ENCODE measurements at places on chromosomes 11 and 22.
A peak's percentile ranks its signal among the peaks of the same experiment; 100 is the strongest.

DNA sequence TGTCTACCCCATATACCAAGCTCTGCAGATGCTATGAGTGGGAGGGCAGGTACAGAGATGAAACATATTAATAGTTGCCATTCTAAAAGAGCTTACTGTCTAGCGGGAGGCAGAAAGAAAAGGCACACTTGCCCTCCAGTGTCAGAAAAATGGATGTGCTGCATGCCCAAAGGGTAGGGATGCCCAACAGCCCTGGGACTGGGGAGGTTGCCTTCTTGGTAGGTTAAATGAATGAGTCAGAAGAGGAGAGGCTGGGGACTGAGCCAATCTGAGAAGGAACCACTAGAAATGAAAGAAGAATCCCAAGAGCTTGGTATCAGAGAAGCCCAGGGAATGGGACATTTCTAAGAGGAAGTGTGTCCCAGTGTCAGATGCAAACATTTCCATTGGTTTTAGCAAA lies 1.2 kb downstream of the BIRC3 start:
- no peak for DNase-seq

GRCh38 chr11:75767228-75767572 lies 1.4 kb upstream of the DGAT2 start:
- DNase-seq = no peak

DNA sequence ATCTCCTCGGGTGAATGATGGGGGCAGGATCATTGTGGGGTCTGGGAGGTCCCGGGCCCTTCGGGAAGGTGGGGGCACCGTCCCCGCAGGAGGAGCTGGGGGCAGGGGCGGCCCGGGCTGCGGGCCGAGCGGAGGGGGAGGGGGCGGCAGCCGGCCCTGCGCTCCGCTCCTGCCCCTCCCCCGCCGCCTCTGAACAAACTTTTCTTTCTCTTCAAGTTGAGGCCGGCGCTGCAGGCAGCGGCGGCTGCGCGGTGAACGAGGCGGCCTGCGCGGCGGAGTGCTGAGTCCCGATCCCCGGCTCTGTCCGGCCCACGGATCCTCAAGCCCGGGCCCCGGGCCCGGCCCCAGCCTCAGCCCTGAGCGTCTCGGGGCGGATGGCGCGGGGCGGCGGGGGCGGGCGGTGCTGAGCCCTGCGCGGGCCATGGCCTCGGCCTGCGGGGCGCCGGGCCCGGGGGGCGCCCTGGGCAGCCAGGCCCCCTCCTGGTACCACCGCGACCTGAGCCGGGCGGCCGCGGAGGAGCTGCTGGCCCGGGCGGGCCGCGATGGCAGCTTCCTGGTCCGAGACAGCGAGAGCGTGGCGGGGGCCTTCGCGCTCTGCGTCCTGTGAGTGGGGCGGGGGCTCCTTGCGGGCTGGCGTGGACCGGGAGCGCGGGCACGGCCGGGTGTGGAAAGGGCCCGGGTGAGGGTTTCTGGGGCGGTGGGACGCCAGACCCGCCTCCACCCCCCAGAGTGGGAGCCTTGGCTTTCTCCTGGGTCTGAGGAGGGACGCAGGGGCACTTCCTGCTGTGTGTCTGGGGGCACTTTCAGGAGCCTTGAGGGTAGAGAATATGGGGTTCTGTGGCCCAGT lies at the start of gene INPPL1:
INPPL1 (plus strand) TSS at position 204 of the 847 bp plus-strand sequence; CDS start at position 422, 218 bp downstream.
- DNase-seq = peak; percentile 91

- no peak for DNase-seq
Measured at GRCh38 chr11:130037058-130037457, 32.6 kb upstream of the APLP2 start.

- no peak for DNase-seq
Measured at GRCh38 chr11:30801357-30801756, 215.2 kb upstream of the MPPED2 start.

DNA sequence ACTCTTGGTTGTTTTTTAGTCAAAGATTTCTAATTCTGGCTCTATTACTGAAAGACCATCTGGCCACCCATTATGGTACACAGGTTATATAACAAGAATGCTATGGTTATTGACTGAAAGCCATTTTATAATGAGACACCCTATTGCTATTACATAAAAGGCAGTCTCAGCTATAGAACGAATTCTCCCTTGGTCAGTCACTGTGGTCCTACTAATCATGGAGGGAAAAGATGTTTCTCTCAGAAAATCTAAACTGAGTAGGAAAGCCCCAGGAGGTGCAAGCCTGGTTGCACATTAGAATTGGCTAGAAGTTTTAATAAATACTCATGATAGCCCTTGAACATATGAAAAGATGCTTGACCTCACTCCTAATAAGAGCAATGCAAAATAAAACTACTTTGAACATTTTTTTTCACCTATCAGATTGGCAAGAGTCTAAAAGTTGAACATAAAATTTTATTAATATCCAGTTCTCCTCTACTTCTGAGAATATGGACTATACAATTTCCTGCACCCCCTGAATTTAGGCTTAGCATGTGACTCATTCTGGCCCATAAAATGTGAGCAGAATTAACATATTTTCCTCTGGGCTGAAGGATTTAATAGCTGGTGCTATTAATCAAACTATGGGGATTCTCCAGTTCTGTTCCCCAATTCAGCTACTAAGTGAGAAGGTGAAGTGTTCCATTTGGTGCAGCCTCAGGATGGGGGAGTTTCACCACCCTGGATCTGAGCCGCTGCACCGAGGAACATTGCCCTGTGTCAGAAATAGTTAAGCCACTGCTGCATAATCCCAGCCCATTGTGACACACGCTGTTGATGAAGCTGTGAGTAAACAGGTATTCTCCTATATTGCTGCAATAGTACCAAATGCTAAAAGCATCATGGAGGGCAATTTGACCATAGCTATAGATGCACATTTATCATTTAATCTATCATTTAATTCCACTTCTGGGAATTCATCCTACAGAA lies 11.5 kb upstream of the CRKL start:
- no peak for DNase-seq

DNA sequence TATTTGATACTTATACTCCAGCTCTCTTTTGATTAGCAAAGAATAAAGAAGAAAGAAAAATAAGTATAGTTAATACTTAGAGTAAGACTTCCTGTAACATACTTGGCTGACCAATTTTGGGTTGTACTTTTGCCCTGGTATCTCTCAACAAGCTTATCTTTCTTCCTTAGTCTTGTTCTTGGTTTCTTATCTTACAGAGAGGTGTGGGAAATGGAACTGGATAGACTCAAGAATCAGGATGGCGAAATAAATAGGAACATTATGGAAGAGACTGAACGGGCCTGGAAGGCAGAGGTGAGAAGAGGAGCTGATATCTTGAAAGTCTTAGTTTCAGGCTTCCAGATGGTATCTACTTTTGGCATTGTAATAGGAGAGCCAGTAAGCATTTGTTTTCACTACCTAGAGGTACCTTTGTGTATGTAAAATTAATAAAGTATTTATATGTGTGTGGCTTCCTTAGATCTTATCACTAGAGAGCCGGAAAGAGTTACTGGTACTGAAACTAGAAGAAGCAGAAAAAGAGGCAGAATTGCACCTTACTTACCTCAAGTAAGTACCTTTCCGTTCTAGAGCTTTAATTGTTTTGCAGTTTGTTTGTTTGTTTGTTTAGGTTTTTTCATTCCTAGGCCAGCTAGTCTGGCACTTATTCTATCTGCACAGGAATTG lies 11.3 kb upstream of the BACE1-AS start:
- no peak for DNase-seq

DNA sequence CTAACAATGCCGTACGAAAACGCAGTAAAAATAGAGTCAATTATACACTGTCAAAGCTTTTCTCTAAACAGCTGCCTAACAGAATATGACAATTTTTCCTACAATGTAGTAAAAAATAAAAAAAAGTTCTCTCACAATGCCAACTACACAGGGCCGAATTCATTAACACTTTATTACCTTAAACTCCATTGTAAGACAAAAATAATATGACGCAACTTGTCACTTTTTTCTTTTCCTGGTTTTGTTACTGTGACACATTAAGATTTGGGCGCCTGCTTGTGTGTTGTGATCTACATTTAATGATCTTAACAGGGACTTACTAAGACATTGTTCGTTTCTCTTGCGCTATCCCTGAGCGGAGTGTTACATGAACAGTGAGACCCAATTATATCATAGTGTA lies 204.1 kb downstream of the INSC start:
- no peak for DNase-seq

Data from mesenteric fat pad (tissue), 1 donor.